ENCODE measurements at places on chromosomes 1 and 21.

- DNase-seq = no peak
Observed at GRCh38 chr1:162644986-162645314, 12.7 kb downstream of the DDR2 start.

DNA sequence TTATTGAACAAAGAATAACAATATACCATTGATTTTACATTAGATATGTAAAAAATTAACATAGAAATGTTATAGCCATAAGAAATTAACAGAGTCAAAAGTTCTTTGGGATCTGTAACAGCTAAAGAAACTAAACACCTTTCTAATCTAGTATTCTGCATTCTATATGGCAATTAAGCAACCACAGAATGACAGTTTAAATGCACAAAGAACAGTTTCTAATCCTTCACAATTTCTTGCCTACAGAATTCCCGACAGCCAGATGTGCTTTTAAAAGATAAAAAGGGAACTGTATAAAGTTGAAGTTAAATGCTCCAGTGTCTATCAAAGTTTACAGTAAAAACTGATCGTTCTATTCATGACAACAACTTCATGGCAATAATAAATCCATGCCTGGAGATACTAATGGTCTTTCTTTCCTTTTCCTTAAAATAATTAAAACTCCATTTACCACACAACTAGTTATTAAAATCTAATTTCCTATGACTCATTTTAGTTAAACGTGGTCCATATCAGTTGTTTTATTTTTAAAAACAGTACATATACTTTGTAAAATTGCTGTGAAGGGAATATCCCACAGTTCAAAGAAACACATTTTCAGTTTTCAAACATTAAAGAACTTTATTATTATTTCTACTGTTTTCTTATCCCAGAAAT is 110.2 kb downstream of the EIF4G3 start:
- DNase-seq = no peak

DNA sequence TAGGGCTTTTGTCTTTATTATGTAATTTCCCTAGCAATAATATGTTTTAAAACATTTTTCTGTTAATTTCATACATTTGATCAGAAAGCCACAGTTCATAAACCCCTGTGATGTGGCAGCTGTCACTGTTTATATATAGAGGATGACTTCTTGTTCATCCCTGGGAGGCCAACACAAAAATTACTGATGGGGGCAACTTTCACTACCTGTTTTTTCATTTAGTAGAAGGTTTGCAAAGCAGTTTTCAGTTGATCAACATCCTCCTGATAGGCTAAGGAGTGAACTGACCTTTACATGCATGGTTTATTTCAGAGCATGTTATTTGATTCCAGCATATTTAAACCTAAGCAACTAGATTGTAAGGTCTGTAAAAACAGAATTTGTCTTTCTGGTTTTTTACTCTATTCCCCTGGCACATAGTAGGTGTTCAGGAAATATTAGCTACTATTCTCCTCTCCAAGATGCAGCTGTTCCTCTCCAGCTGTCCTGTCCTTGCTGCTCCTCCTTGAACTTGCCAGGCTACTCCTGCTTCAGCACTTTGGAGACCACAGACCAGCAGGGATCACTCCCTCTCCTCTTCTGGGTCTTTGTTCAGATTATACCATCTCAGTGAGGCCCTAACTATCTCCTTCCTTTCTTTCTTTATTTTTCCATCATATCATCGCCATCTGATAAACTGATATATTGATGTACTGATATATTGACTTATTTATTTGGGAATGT is 54.7 kb downstream of the ROR1 start:
- DNase-seq = no peak

GRCh38 chr1:22817462-22817861 is 106.8 kb downstream of the EPHB2 start:
- DNase-seq = no peak

DNA sequence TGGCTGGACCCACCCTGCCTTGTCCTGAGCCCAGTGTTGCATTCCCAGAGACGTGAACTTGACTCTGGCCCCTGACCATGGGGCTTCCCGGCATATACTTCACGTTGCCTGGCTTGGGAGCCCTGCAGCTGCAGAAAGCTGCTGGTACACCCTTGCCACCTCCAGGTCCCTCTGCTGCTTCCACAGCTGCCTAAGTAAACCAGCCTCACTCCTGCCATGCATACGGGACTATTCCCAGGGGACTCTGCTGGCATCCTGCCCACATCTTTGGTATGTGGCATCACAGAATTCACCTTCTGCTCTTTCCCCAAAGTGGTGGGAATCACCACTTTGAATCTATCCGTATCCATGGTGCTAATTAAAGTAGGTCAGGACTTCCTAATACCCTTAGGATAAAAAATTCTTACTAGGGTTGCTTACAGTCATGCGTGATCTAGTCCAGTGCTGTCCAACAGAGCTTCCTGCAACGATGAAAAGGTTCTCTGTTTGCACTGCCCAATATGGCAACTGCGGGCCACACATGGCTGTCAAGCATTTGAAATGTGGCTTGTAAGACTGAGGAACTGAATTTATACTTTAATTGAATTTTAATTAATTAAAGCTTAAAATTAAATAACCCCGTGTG is 203.0 kb downstream of the GRIK3 start:
- DNase-seq = no peak

- DNase-seq = no peak
Observed at GRCh38 chr1:215569986-215570824, 3.1 kb downstream of the KCTD3 start.

GRCh38 chr1:202998836-202999750 is 8.1 kb upstream of the TMEM183A start:
- peak; percentile 37 for DNase-seq

DNA sequence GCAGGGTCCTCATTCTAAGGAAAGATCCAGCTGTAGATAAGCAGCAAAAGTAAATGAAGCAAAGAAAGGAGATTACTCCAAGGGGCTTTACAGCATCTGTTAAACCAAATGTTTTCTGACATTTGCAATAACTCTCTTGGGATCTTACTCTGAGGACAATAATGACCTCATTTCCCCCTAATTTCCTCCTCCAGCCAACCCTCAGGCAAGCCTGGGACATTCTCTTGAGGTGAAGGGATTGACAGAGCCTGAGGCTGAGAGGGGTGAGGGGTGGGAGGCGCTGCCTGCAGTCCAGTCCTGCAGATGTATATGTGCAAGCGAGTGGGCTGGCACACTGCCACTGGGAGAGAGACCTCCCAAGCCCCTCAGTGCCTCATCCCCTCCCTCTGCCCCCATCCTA is 40.5 kb upstream of the NEK2 start:
- no peak for DNase-seq

DNA sequence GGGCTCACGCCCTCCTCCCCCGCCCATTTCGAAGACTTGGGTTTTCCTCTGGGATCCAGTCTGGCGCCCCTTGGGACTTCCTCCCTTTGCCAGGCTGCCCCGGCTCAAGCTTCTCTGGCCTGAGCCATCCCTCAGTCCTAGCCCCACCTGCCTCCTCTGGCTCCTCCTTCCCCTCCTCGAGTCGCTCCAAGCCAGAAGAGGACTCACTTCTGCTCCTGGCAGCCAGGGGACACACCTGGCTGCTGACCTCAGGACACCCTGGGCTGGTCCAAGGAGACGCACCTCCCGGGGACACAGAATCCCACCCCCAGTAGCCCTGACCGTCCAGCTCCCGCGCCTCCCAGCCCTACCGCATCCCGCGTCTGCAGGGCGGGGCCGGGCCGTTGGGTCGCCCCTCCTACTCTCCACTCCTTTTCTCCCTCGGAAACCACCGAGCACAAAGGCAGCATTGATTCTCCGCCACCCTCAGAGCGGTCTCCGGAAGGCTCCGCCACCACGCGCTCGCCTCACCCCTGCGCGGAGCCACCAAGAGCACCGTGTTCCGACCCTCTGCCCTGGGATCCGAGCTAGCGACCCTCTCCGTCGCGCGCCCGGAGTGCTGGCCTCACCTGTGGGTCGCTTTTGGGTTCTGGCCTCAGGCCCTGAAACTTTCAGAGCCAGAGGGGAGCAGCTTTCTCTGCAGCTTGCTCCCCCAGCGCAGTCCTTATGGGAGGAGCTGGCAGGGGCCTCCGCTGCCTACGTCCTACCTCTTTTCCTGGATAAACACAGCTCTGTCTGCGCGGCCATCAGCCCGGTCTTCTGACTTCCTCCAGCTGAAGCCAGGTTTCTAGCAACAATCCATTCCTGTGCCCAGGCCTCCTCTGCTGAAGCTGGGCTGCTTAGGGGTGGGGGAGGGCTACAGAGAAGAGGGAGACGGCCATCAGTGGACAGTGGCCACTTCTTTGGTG is at the start of gene C2CD4D:
Gene C2CD4D (minus strand): TSS at position 364 of the 947 bp plus-strand sequence. CDS start 831 bp downstream, outside the sequence.
- no peak for DNase-seq

DNA sequence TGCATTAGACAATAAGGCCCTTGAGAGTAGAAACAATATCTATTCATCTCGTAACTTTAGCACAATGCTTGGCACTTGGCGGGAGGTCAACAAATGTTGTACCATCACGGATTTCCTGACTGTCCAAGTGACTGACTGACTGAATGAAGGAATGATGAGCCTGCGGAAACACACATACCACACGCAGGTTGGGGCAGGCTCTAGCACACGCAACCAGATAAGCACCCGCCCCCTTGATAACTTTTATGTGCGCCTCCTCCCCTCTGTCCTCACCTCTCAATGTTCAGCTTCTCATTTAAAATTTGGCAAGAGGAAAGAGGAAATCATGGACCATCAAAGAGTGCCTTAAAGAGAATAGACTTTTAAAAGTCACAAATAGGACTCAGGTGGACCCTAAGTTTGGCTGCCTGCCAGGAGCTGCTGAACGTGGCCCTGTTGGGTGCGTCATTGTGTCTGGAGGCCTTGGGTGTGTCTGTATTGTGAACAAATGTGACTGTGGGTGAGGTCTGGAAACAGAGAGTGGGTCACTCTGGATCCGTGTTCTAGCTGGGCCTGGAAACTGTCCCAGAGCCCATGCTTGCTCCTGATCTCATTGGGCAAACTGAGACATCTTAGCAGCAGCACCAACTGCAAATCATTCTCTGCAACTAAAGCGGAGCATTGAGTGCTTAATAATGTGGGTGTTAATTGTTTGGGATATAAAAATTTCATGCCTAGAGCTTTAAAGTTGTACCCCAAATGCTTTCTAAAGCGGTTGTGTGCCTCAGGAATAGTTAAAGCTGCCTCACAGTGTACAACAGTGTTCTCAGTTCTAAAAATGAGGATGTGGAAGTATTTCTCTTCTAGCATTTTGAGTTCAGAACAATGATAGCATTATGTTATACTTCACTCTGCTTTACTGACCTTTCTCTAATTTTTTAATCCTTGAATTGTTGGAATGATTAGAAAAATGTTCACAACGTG is 47.6 kb upstream of the ABCG1 start:
- DNase-seq = no peak

DNA sequence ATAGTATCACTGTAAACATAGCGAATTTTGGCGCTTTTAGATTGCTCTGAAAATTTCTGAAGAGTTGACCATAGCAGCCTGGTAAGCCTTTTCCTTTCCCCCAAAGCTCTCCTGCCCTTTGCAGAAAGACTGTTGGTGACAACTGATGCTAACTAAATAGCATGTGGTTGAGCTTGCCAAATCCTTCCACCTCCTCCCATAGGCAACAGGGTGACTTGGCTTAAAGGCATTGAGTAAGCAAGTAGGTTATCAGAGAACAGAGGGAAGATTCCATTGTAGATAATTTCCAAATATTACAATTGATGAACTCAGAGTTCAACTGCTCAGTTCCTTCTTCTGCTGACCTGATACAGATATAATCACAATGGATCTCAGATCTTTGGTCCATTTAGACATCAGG is 19.9 kb upstream of the HMGCL start:
- DNase-seq = no peak

- no peak for DNase-seq
Observed at GRCh38 chr1:116429821-116430374, 56.9 kb downstream of the ATP1A1 start.

GRCh38 chr1:172882791-172883386 is 167.9 kb downstream of the TNFSF18 start:
- no peak for DNase-seq

GRCh38 chr1:51002516-51002915 is 32.5 kb downstream of the CDKN2C start:
- no peak for DNase-seq

DNA sequence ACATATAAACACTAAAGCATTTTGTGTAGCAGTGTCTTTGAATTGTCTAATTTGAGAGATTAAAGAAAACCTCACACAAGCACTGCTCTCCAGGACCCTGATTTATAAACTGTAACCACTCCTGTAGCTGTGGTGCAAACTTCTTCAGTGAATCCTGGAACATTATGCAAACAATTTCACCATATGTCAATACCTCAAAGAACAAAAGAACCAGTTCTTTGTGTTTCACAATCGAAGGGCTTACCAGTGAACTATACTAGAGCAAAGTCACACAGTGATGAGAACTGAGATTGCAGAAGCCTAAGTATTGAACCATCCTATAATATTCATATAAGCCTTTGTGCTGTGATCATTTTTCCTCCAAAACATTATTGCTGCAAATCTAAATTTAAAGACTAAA is 21.5 kb downstream of the DPH5 start:
- DNase-seq = no peak

All from activated naive CD4-positive, alpha-beta T cell (primary cell).